ENCODE measurements at places on chromosomes 11 and 22. TPM values are rescaled to one million over a fixed set of nuclear protein-coding genes. Genes with fewer than 3 reads are reported as not detected.

GRCh38 chr11:7901319-7901854 lies 29.7 kb downstream of the OR10A6 start:
- no peak for DNase-seq

DNA sequence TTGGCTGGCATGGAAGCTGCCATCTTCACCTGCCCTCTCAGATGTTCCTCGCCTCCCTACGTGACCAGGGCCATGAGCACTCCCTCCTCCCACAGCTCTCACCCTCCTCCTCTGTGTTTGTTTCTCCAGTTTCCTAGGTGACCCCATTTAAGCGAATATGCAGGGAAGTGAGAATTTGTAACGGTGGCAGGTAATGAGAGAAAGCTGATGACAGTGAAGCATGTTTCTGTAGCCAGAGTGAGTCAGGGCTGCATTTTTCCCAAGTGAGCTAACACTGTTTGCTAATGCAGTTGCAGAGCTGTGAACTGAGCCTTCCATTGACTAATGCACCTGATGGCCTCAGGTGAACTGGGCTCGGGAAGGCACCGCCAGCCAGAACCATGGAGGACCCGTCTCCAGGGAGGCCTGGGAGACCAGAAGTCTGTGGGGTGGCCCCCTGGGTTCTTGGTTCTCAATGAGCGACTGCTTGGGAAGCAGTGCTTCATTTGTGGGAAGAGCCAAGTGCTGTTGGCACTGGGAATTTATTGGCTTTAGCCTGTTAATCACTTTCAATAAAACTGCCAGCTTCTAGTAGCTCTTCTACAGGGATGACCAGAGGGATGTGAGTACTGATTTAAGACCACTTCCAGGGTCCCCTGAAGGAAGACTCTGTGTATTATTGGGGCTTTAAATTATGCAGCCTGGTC lies 64.5 kb downstream of the BARX2 start:
- peak; percentile 60 for DNase-seq

Gene OR2AG1
- not detected for total RNA-seq

Gene GGTLC3
- total RNA-seq: not detected

GRCh38 chr11:61281581-61282250 lies 13.4 kb downstream of the VWCE start:
- DNase-seq: peak; percentile 15

Gene TNKS1BP1
- total RNA-seq: 14.1 TPM

GRCh38 chr22:33747576-33748180 lies 172.6 kb downstream of the LARGE1 start:
- no peak for DNase-seq

Gene FXYD2
- total RNA-seq: not detected

DNA sequence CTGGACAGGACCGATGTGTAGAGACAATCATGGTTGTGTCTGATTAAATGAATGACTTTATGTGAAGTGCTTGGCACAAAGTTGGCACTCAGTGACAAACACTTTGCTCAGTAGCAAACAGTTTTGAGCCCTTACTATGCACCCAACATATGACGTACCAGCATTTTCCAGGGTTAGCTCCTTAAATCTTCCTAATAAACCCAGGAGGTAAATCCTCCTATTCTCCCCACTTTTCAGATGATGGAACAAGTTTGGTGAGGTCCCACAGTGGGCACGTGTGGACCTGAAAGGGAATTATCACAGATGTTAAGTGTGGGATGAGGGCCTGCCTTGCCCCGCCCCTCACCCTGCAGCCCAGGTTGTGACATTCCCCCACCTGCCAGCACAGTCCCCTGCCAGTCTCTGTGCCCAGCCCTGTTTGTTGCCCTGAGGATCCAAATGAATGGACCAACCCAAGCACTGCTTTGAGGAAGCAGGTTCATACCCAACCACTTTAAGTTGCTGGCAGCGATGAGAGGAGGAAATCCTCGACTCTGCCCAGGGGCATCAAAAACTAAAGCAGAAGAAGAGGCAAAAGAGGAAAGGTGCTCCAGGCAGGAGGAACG lies 6.6 kb upstream of the CARD10 start:
- no peak for DNase-seq

Gene GAL
- 3.6 TPM for total RNA-seq

Gene SERPING1
- 0.17 TPM for total RNA-seq

Gene YAP1
- total RNA-seq: 1.1 TPM

Gene CD3G
- total RNA-seq: 106 TPM

Gene OR51I1
- total RNA-seq: not detected

DNA sequence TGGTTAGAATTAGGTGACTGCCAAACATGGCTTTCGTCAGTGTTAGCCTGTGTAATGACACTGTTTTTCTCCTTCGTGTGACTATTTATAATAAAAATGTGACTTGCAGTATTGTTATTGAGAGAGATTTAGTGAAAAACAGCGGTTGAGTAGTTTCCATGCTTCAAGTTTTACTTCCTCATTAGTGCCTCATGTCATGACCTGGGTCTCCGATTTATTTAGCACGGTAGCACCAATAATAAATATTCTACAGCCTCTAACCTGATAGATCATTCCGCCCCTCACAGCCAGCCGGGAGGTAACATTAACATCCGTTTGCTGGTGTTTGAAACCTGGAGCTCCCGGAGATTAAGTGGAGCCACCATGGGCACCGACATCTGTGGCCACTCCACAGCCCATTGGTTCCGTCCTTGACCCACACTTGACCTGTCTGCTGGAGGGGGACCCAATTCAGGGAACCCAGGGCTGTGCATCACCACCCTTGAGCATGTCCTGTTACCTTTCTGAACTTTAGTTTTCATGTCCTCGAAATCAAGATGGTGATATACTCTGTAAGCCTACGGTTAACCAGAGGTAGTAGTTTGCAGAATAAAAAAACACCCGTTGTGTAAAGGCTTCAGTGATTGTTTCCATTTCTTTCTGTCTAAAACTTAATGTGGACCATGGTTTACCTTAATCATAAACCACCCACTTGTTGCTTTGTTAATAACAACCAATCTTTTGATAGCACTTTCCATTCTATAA lies 104.1 kb downstream of the ATXN10 start:
- no peak for DNase-seq

DNA sequence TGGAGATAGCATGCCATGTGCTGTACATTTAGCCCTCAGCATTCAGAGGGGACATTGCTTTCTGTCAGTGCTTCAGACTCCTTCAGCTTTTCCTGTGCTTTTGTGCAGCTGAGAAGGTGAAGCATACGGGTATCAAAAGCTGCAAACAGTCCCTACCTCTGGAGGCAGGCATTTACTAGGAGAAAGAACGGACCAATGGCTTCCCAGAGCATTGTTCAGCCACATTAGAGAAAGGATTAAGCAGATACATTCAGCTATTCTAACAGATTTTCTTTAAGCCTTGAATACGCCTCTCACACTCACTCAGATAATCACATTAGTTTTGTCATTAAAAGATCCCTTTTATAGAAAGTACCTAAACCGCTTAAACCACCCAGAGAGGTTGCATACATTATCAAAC lies 80.7 kb upstream of the FAM181B start:
- DNase-seq: no peak

Gene CATSPERZ
- total RNA-seq: not detected

DNA sequence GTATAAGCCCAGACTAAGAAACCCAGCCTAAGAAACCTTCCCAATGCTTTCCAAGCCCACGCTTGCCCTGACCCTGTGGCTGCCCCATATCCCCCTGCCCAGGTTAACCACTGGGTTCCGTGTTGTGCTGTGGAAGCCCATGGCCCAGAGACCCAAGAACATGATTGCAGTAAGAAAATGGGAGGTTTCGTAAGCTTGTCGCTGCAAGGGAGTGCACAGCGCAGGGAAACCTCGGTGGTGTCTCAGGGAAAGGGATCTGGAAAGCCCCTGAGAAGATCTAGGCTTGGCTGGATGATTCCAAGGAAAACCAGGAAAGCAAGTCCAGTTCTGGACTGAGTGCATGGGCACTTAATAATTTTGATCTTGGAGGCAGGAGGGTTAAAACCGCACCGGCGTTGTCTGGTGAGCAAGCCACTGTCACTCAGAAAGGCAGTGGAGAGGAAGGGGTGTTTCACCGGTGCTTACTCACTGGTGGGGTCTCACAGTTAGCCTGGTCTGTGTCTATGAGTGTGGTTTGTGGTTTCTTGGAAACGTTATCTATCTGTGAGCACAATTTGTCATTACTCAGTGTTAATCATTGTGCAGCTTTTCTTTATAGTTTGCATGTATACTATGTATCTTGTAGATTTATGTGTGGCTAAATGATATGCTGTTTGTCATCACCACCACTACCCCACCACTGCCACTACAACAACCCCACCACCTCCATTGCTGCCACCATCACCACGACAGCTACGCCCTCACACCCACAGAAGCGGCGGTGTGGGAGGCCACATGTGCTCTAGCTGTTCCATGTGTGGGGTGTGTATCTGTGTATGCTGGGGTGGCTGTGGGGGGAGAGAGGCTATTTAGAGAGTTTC lies 53.3 kb upstream of the PRDM11 start:
- DNase-seq: no peak

Gene TREH
- not detected for total RNA-seq

Gene ANAPC15
- 69.1 TPM for total RNA-seq

Gene TTC36
- total RNA-seq: not detected

Gene XKR3
- total RNA-seq: not detected

Gene PTPRCAP
- 56.8 TPM for total RNA-seq

Gene KRTAP5-10
- total RNA-seq: not detected

Gene TMEM191B
- not detected for total RNA-seq

DNA sequence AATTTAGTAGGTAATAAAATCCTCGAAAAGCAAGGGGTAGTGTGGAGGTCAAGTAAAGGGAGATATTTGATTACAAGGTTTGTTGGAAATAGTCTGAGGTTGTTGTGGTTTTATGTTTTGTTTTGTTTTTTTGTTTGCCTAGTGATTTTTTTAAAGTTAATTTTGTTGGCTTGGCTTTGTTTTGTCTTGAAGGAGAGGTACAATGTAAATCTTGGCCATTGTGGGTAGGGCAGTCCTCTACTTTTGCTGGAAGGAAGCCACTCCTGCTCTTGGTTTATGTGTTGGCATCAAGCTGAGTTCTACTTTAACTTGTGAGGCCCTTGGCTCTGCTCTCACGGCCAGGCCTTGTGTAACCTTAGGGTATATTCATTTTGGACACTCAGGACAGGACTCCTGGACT lies 3.2 kb downstream of the AMOTL1 start:
- no peak for DNase-seq

DNA sequence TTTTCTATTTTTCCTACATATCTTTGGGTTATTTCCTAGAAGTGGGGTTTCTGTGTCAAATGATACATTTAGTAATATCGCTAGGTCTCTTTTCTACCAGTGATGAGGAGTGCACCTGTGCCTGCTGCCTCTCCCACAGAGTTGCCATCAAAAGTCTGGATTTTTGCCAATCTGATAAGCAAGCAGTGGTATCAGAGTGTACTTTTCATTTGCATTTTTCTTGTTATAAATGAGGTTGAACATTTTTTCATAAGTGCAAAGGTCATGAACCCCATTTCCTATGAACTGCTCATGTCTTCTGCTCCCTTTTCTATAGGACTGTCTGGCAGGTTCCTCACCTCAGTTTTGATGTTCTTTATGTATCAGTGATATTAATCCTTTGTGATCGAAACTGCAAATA lies 1.7 kb downstream of the TRPM5 start:
- no peak for DNase-seq

DNA sequence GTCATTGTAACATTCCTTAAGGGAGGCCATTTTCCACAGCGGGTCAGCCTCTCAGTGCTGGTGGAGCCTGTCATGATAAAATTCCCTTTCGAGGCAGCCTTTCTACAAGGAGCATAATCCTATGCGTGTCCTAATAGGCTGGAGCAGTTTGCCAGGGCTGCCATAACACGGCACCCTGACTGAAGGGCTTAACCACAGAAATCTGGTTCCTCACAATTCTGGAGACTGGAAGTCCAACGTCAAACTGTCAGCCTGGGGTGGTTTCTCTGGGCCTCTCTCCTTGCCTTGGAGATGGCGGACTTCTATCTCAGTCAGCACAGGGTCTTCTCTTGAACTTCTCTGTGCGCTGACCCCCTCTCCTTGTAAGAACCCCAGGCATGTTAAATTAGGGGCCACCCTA lies 1.4 kb upstream of the RGL4 start:
- DNase-seq: no peak

DNA sequence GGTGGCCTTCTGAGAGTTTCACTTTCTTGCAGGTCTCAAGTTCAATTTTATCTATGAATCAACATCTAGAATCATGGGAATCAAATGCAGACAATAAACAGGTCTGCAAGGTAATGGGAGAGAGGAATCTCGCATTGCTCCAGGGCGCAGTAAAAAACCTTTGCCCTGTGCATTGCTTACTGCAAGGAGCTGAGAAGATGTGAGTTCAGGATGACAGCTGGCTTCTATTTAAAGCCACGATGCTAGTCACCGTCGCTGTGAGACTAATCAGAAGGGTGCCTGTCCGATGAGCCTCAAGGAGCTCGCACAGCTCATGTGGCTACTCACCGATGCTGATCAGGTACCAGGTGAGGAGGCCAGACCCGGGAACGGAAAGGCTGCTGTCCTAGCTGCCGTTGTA lies 30.2 kb upstream of the APOA1 start:
- no peak for DNase-seq

DNA sequence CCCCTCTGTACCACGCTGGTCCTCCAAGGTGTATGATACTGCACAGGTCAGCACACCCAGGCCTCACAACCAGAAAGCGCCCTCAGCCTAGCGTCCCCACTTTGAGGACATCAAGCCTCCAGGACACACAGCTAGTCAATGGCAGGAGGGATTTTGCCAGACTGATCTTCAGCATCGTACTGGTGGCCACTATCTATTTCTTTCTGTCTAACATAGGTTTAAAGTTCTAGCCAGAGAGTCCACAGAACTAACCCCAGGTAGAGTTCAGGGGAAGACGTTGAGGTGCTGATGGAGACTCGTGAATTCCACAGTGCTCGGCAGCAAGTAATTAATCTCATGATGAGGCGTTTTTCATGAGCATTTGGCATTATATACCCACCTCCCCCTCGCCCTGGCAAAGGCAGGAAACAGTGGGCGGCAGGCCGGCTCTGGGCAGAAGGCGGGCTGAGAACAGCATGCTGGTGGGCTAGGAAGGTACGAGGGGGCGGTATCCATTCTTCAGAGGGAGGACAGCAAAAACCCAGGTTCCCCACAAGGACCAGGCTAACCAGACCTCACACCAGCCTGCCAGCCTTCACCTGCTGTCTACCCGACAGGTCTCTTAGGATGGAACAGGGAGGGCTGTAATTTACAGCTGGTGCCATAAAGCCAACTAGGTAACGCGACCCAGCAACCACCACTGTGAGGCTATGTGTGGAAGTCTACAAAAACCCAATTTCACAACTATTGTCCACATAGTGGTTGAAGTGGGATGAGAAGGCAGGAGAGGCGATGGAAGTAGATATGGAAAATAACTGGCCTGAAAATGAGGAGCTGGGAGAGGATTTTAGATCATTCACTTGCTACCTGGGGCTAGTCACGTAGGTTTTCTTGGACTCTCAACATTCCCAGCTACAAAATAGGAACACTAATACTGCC lies 18.5 kb downstream of the MYH9 start:
- DNase-seq: peak; percentile 57

GRCh38 chr22:44298406-44299091 lies 14.2 kb downstream of the SHISAL1 start:
- no peak for DNase-seq

GRCh38 chr11:64118876-64119665 lies 46.8 kb downstream of the MACROD1 start:
- no peak for DNase-seq

GRCh38 chr22:19795617-19796008 lies 35.0 kb downstream of the TBX1 start:
- DNase-seq: no peak

- DNase-seq: no peak
Measured at GRCh38 chr11:71423181-71423790, 24.9 kb downstream of the DHCR7 start.

Gene PLAAT3
- total RNA-seq: 3.5 TPM

Gene BDNF
- not detected for total RNA-seq

- DNase-seq: no peak
Measured at GRCh38 chr11:112241486-112241885, 15.3 kb downstream of the PTS start.

Gene OLFML1
- not detected for total RNA-seq
